Upper lobe of right lung (tissue), 1 donor: ENCODE measurements at places on chromosomes 16 and 17.

DNA sequence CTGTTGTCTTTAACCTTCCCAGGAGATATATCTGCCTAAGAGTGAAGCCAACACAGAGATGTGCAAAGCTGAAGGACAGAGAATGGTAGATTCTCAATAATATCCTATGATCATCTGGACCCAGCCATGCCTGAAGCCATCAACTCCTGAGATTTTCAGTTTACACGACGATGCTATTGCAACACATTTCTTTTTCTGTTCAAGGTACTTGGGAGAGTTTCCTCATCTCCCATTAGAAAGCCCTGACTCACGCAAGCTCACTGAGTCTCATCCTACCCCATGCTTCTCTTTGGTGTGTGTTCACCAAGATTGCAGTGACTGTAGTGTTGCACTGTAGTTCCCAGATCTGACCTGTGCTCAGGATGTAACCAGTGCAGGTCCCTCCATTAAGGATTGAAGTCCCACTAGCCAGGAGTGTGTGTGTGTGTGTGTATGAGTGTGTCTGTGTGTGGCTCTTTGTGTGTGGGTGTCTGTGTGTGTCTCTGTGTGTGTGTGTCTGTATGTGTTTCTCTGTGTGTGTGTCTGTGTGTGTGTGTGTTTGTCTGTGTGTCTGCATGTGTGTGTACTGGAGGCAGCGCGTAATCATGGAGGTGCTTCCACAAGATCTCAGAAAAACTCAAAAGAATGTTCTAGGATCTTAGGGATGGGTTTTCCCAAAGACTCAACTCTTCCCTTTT, 15.5 kb downstream of the CES1 start:
- no peak for DNase-seq

DNA sequence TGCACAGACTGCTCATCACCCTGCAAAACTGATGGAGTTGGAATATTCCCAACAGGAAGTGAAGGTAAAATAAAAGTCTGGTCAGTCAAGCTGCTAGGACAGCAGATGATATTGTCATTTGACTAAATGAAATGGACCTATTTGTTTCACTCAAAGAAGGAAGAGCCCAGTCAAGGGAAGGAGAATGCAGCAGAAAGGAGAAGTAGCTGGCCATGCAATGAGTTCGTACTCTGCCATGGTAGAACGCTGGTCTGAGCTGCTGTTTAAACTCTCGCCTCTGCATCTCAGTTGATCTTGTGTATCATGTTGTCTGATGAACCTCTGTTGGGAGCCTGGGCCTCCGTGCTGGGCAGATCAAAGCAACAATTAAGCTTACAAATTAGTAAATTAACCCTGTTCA, 15.6 kb upstream of the YPEL2 start:
- no peak for DNase-seq

- DNase-seq: no peak
Measured at GRCh38 chr17:65470783-65471182, 90.7 kb downstream of the AXIN2 start.

DNA sequence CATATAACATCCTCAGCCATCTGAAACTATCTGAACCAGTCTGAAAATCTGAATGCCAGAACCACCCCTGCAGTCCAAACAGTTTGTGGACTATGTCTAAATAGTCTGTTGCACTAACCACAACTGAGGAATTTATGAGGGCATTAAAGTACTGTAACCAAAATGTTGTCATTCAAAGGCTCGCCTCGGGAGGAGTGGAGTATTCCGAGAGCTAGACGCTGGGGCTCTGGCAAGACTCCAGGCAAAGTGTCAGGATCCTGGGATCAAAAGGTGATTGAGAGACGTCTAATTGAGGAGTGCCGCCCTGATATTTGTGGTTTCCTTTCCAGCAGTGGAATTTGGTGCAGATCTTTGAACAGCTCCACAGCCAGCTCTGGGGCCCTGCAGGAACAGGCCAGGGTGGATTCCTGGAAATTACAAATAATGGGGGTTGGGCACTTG, 142.9 kb upstream of the MYOCD start:
- no peak for DNase-seq

DNA sequence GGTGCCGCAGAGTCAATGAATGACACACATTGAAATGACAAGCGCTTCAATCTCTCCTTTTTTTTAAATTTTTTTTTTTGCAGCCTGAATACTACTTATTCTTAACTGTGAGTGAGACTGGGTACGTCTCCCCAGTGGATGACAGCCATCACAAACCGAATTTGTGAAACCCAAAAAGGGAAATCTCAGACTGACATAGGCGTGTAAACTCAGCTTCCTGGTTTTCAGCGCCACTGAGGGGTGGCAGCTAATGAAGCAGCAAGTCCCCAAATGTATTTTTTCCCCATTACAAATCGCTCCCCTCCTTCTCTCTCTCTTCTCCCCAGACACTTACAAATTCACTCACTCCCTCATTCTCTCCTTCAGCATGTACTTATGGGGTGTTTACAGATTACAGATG, 196.0 kb downstream of the MAF start:
- DNase-seq: no peak

DNA sequence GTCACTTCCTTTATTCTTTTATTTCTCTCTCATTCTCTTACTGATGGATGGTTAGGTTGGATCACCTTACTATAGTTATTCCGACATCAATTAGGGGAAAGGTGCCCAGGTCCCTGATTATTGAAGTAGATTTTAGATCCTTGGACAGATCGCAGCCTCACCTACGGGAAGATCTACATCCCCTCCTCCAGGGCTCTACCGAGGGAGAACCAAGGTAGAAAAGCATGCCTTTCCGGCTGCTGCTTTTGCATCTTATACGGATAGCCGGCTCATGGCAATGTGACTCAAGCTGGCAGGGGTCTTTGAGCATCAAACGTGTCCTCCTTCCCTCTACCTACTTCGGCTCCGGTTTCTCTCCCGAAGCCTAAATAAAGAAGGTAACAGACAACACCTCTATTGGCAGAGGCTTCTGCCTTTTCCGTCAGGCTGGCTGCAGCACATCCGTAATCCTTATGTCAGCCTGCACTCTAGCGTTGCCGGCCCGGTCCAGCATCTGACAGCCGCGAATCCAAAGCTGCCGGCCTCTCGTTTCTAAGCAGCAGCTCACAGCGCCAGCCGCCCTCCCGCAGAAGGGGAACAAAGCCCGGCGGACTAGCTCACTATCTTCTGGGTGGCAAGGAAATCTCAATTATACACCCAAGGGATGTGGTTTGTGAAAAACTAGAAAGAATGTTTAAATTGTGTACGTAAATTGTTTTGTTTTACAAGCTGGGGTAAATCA, 46.9 kb downstream of the IRX6 start:
- peak; percentile 80 for DNase-seq

- DNase-seq: no peak
Measured at GRCh38 chr16:51812945-51813344, 661.9 kb upstream of the SALL1 start.

DNA sequence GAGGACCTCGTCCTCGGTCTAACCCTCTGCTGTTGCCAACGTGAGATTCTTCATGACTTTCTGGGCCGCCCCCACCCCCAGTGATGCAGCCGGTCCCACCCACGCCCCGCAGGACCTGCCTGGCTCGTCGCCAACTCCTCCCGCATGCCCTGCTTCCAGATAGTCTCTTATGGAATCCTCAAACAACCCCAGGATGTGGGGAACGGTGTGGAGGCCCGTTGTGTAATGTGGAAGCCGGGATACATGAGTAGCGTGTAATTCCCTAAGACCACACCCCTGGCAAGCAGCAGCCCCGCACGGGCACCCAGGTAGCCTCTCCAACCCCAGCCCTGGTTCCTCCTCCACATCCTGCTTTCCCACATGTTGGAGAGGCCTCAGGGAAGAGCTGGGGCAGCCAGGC, 275.9 kb downstream of the C16orf95 start:
- DNase-seq: peak; percentile 58

- no peak for DNase-seq
Measured at GRCh38 chr16:13155780-13156179, 254.4 kb downstream of the SHISA9 start.

- DNase-seq: no peak
Measured at GRCh38 chr16:82728901-82729300, 102.1 kb downstream of the CDH13 start.

- DNase-seq: peak; percentile 57
Measured at GRCh38 chr17:12973496-12974004, 44.3 kb downstream of the ELAC2 start.

GRCh38 chr16:78897299-78897698, 703.2 kb downstream of the MAF start:
- DNase-seq: no peak

- no peak for DNase-seq
Measured at GRCh38 chr16:7443648-7444365, 111.2 kb downstream of the RBFOX1 start.

DNA sequence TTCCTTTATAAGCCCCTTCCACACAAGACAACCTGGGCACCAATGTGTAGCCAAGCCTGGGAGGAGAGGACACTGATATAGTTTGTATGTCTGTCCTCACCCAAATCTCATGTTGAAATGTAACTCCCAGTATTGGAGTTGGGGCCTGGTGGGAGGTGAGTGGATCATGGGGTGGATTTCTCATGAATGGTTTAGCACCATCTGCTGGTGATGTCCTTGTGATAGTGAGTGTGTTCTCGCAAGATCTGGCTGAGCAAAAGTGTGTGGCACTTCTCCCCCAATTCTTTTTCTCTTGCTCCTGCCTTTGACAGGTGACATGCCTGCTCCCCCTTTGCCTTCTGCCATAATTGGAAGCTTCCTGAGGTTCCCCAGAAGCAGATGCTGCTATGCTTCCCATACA, 135.8 kb downstream of the USP31 start:
- DNase-seq: no peak

GRCh38 chr16:49806446-49806845, 49.5 kb downstream of the ZNF423 start:
- DNase-seq: no peak

DNA sequence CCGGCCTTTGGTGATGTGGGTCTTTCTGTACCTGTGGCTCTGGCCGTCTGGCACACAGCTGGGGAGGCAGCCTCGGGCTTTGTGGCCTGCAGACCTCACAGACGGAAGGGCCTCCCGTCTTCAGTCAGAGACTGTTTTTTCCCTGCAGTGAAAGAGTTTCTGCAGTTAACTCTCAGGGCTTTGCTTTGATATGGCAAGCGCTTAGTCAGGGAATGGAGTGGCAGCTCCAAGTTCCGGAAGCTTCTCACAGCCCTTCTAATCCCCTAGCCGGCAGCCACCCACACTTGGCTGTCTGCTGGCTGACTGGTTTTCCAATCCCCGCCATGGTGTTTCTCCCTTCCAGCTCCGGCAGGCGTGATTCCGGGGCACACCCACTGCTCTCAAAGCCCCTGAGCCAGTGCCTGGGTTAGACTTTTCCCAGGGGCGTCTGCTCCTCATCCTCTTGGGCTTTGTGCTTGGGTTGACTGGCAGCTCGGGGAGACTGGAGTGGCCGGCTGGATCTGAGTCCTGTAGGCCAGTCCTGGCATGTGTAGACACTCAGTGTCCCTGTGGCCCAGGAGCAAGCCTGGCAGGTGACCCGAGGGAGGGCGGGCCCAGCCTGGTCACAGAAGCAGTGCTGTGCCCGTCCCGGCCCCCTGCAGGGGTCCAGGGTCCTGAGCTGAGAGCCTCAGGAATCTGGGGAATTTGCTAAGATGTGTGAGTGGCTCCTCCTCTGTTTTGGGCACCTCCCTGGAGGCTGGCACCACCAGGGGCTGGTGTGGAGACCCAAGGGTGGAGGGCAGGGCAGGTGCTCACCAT, 29.9 kb downstream of the BAIAP2 start:
- DNase-seq: no peak

DNA sequence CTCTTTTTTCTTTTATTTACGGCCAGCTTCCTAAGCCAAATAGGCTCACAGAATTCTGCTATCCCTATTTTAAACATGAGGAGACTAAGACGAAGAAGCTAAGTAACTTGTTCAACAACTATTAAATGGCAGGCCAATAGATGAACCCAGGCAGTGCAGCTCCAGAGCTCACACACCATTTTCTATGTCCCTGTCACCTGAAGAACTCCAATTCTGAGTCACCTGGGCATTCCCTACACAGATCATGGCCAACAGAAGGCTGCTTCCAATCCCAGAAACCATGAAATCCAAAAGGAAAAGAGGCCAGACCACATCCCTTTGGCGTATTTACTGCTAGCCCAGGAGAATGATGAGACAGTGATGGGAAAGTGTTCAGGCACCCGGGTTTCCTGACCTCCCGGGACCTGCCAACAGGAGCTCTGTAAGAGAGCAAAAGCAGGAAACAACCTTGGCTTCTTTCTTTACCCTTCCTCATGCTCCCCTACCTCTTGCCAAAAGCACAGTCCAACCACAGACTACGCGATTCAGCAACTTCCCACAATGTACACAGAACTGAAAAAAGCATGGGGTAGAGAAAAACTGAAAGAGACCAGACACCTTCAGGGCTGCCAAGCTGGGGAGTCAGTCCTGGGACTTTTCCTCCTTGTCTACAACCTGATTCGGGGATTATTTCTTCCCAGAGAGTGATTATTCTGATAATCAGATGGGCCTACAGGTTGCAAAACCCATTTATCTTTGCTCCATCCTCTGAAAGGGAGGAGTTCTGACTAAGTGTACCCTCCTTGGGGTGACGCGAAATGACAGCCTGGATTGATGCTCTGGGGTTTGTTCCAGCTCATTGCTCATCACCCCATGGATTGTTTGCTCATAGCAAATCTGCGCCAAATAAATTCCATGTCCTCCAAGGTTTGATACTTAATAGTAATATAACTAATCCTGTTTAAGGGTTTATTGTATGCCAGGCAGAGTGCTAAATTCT, 47.8 kb upstream of the HAS3 start:
- DNase-seq: no peak

DNA sequence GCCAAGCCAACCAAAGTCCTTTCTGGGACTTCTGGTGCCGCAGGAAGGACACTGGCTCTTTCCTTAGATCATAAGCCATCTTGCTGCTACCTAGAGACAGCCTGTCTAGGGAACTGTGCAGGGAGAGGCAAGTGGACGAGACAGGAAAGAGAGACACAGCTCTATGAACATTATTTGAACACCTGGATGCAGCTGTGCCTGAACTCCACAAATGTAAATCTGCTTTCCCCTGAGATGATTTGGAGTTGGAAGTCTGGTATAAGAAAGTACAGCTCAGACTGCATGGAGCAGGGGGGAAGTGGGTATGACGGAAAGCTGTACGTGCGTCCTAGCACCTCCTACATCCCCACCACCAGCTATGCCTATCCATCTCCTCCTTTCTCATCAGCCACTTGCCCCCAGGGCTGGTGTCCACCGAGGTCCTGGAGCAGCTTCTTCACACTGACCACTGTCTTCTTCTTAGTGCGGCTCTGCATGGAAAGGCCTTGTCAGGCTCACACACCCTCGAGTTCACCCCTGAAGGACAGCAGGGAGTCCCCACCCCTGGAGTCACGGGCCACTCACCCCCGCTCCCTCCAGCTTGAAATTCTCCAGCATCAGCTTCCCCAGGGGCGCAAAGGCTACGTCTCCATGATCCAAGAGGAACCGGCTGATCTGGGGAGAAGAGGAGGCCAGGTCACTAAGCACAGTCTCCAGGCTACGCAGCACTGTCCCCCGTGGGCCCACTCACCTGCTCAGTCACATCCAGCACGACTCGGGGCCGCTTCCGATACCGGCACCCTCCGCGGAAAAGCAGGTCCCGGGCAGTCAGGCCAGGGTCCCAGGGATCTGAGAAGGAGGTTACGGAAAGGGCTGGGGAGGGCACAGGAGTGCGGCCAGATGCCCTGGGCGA, 3.9 kb downstream of the TAF1C start:
- DNase-seq: no peak
